ENCODE measurements at places on chromosomes 6 and 20.

- H3K27me3 ChIP-seq = no peaks in the 10 kb centered on the region
- H3K4me3 ChIP-seq = no peak overlapping the region
- peaks cover 23% of the 10 kb centered on the region for H3K4me1 ChIP-seq
These were observed 48.1 kb downstream of the TCP11 start for GRCh38 chr6:35093118-35093445.

DNA sequence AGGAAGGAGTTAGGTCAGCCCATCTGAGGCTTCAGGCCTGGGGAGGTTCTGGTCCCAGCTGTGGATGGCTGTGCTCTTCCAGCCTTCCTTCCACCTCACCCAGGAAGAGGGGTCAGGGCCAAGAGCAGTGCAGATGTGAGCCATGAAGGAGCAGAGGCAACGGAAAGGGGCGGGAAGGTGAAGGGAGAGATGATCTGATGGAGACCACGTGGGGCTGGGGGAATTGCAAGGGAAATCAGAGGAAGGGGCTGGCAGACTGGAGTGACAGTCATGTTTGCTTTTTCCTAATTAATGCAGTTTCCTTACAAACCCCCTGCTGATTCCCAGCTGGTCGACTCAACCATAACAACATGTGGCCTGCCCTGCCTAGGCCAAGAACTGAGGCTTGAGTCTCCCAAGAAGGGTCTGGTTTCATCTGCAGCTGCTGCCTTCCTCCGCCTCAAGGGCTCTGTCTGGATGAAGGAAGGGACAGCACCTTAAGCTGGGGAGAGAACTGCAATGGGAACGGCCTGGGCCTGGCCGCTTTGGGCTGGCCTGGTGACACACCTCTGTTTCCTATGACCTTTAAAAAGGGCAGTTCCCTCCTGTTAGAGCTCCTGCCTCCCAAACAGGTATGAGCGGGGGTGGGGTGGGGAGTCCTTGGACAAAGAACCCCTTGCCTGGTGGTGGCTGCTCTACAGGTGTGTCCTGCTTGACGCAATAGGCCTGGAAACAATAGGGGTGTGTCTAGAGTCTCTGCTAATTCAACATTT lies 7.8 kb upstream of the MRPS18A start:
- peaks cover 15% of the 10 kb centered on the region for H3K4me1 ChIP-seq
- H3K27me3 ChIP-seq = no peaks in the 10 kb centered on the region
- no peak overlapping the region for H3K27ac ChIP-seq
- no peak overlapping the region for H3K4me3 ChIP-seq

GRCh38 chr20:56091628-56092234 lies 86.4 kb upstream of the CBLN4 start:
- no peaks in the 10 kb centered on the region for H3K27me3 ChIP-seq
- H3K4me3 ChIP-seq = no peak overlapping the region
- no peak overlapping the region for H3K27ac ChIP-seq
- no peaks in the 10 kb centered on the region for H3K36me3 ChIP-seq
- DNase-seq = no peak

- H3K4me3 ChIP-seq = no peak overlapping the region
- H3K4me1 ChIP-seq = no peaks in the 10 kb centered on the region
- no peaks in the 10 kb centered on the region for H3K27me3 ChIP-seq
- H3K36me3 ChIP-seq = no peaks in the 10 kb centered on the region
- DNase-seq = no peak
- H3K27ac ChIP-seq = no peak overlapping the region
These were observed 314.7 kb upstream of the RSPO3 start for GRCh38 chr6:126803769-126804168.

DNA sequence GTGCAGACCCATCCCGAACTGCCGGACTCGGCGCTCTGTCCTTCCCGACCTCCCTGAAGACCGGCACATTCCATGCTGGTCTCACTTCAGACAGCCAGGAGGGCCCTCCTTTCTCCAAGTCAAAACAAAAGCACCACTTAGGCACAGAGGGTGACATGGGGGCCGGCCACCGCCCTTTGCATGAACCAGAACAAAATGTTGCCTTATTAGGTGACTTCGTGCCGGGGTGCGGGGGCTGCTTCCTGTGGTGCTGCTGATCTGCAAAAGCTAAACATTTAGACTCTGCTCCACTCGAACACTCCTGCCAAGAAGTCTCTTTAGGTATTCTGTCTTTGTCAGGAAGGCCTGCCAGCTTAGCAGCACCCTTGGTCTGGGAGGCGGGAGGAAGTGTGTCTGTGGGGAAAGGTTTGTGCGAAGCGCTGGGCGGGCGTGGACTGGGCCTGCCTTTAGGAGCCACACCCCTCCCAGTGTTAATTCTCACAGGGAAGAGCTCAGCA lies 133.8 kb downstream of the SMOC2 start:
- H3K4me1 ChIP-seq = peaks cover 41% of the 10 kb centered on the region
- H3K4me3 ChIP-seq = no peak overlapping the region
- no peaks in the 10 kb centered on the region for H3K36me3 ChIP-seq
- H3K27ac ChIP-seq = no peak overlapping the region
- no peaks in the 10 kb centered on the region for H3K27me3 ChIP-seq

Data from tibial nerve (tissue), 4 donors.